CD4-positive, alpha-beta T cell treated with Interleukin-6 at 100 ng/mL for 8 hours (primary cell): ENCODE measurements at places on chromosomes 12 and 14.

- no peak for DNase-seq
Observed at GRCh38 chr12:3152011-3152511, 74.9 kb downstream of the TSPAN9 start.

DNA sequence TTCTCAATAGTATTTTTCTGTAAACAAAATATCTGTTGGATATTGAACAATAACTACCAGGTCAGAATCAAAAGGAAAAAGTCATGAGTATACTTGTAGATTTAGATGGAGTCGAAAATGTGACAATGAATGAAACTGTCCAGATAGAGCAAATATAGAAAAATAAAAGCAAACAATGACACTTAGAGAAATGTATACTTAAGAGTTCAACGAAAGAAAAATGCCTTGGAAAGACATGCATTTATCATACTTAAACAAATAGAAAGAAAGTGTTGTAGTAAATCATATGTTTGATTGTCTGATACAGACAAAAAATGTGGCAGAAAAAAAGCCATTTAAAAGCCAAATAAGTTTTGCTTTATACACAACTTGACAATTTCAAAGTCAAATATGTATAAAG is 571.2 kb upstream of the MGAT4C start:
- DNase-seq, result no peak

- DNase-seq, result no peak
Observed at GRCh38 chr12:92085040-92085735, 60.5 kb downstream of the BTG1 start.

- no peak for DNase-seq
Observed at GRCh38 chr12:26863515-26863914, 30.5 kb upstream of the ITPR2 start.

- DNase-seq, result no peak
Observed at GRCh38 chr14:99722741-99723140, 38.6 kb downstream of the CYP46A1 start.

- no peak for DNase-seq
Observed at GRCh38 chr12:5573390-5573789, 141.5 kb downstream of the NTF3 start.

DNA sequence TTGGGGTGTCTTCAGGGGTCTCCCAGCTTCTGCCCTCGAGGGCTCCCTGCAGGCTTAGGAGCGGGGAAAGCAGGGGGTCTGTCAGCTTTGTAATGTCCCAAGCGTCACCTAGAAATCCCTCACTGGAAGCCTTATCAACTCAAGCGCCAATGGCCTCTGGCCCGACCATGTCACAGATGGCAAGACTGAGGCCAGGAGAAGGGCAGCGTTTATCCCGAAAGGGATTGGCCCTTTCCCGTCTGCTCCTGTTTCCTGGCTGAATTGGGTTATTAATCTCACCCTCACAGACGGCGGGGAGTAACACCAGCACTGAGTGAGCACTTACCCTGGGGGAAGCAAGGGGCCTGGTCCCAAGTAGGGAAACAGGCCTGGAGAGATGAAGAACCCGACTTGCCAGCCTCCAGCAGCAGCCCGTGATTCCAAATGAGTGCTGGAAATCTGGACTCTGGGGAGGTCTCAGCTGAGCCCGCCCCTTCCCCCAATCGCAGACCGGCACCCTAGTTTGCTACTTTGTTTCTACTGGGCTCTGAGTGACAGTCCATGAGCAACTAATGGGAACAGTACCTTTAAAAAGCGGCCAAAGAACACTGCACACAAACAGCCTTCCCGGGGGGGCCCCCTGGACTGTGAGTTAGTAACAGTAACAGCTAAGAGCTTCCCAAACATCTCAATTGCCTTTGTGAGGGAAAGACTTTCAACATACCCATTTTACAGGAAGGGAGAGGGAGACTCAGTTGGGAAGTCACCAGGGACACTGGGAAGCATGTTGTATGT is 2.1 kb upstream of the NCOR2 start:
- DNase-seq, result no peak

DNA sequence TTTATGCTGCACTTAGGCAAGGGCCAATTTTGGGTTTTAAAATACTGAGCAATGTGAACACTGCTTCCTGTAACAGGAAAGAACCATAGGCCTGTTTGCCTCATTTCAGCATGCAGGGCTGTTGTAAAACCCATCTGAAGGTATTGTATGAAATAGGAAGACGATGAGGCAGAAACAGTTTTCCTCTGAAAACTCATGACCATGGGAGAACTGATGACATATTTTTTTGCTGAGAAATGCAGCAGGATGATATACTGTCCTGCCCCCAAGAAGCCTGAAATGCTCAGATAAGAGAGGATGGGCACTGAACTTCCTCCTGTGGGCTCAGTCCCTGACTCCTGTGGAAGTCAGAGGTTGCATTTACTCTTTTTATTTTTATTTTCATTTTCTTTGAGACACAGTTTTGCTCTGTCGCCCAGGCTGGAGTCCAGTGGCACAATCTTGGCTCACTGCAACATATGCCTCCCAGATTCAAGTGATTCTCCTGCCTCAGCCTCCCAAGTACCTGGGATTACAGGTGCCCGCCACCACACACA is 17.4 kb downstream of the PYGL start:
- DNase-seq, result no peak

DNA sequence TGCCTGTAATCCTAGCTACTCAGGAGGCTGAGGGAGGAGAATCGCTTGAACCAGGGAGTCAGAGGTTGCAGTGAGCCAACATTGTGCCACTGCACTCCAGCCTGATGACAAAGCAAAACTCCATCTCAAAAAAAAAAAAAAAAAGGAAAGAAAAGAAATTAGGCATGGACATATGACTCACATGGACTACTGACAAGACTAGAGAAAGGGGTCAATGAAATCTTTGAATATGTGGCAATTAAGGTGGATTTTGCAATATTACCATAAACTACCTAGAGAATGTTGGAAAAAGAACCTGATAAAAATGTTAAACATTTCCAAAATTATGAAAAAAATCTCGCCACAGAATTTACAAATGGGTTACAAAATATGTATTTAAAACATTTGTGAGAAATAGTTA is 873.6 kb downstream of the C12orf50 start:
- DNase-seq, result no peak

GRCh38 chr12:108563136-108563803 is 874 bp downstream of the ISCU start:
- peak; percentile 87 for DNase-seq

DNA sequence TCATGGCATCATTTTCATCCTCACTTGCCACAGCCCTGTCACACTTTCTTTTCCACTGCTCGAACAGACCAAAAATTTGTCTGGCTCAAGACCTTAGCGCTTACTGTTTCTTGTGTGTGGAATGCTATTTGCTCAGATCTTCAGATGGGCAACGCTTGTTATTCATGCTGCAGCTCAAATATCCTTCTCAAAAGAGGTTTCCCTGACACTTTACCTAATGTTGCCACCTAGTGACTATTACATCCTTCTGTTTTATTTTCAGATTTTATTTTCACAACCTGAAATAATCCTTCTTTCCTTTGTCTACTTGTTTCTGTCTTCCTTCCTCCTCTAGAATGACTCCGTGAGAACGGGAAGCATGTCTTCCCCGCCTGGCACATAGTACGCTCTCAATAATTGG is 5.6 kb downstream of the FBXO33 start:
- DNase-seq, result peak; percentile 8

GRCh38 chr12:123723011-123723410 is 10.9 kb downstream of the ATP6V0A2 start:
- DNase-seq, result no peak

DNA sequence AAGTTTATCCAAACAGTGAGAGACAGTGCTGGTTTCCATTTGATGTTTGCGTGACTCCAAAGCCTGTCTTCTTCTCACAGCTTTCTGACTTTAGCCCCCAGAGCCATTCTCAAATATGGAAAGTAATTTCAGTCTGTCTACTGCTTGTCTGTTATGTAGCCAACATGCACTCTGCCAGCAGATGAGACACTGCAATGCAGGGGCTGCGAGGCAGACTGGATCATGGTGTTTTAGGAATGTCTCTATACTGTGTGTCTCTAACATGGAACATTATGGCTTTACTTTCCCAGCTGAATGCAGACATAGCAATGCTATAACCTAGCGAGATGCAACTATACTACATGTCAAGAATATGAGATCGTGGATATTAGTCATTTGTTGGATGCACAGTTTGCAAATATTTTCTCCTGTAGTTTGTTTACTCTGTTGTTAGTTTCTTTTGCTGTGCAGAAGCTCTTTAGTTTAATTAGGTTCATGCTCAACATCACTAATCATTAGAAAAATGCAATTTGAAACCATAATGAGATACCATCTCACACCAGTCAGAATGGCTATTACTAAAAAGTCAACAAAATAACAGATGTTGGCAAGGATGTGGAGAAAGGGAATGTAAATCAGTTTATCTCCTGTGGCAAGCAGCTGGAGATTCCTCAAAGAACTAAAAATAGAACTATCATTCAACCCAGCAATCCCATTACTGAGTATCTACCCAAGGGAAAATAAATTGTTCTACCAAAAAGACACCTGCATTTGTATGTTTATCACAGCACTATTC is 235.8 kb upstream of the TMTC1 start:
- no peak for DNase-seq

- no peak for DNase-seq
Observed at GRCh38 chr14:72657214-72657921, 236.5 kb downstream of the DPF3 start.

DNA sequence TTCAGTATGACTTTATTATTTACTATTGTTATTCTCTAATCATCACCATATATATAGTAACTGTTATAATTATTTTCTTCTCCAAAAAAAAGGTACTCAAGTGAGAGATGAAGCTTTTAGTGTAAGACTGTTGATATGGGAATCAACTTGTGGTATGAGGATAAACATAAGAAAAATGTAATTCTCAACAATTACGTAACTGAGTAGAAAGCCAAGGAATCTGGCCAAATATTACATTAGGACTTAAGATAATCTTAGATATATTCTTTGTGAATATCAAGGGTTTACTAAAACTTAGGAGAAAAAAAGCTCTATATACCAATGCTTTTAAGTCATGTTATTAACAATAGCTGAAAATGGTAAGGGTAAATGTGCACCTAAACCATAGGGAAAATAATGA is 13.3 kb downstream of the SENP1 start:
- no peak for DNase-seq

DNA sequence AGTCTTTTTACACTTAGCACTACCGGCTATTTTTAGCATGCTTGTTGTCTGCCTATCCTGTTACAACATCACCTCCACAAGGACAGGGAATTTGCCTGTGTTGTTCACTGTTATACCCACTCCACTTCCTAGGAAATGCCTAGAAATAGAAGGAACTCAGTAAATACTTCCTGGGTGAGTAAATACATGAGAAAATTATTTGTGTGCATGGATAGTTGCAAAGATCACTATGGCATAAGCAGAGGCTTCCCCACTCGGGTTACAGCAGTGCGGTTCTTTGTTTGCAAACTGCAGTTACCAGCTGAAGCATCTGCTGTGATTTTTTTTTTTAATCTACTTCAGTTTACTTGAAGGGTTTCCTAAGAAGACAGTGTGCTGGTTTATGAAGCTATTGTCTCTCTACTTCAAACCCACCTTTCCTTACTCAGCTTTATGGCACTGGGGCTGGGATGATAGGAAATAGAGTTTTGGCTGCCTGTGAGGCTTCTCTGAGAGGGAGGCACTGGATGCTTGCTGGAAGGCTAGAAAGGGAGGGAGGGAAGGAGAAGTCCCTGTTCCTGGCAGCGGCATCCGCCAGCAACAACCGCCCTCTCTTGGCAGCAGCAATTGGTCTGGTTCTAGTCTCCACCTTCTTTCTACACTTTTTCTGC is 29.0 kb downstream of the PDE6H start:
- no peak for DNase-seq

- peak; percentile 59 for DNase-seq
Observed at GRCh38 chr12:22100958-22101748, 55.1 kb downstream of the CMAS start.

DNA sequence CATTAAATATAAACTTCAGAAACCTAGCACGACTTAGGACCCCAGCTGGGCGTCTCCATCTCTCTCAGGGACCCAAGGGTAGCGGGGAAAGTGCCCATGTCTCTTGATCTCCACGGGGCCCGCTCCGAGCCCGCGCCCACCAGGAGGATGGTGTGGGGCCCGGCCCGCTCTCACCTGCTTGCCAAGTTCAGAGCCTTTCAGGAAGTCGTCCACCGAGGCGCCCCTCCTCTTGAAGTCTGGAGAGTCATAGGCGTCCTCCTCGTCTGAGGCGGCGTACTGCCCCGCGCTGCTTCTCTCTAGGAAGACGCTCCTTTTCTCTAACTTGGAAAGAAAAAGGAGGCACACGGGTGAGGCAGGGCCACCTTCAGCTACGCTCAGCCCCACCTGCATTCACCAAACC is 96.9 kb downstream of the PIWIL1 start:
- no peak for DNase-seq

GRCh38 chr12:108352591-108352990 is 13.5 kb upstream of the CMKLR1 start:
- no peak for DNase-seq

- no peak for DNase-seq
Observed at GRCh38 chr12:30598889-30599288, 96.8 kb downstream of the IPO8 start.

DNA sequence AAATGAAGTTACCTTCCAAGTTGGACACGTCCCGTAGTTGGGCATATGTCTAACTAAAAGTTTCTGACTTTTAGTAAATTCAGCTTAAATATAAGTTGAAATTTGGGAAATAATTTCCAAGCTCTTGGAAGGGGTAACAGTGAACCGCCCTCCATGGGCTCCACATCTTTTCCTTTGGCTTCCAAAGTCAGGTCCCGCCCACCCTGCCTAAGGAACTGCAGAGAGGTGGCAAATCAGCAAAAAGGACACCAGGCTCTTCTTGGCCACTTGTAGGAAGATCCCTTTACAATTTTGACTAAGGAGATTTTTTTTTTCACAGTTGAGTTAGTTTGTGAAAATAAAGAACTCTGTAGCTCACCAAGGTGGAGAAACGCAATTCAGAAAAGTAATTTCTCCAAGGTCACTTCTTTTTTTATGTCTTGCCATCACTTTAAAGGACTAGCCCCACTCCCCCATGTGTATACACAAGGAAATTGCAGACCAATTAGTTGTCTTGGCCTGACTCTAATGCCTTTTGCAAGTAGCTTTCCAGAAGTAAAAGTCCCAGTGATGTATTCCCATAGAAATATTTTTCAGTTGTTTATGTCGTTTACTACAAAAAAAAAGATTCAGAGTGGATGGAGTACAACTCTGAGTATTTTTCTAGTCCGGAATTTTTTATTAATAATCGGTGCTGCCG is 181.2 kb downstream of the PELI2 start:
- DNase-seq, result no peak
